Muscle of leg (tissue), 16 donors: ENCODE measurements at places on chromosomes 11 and 22. TPM values are rescaled to one million over a fixed set of nuclear protein-coding genes. Genes with fewer than 3 reads are reported as not detected.

- H3K4me1 ChIP-seq, result peaks cover 34% of the 10 kb centered on the region
- peak overlapping the region; percentile 79 for H3K4me3 ChIP-seq
- H3K36me3 ChIP-seq, result no peaks in the 10 kb centered on the region
- peak overlapping the region; percentile 95 for H3K27ac ChIP-seq
Measured at GRCh38 chr22:38180841-38181452, 683 bp downstream of the PLA2G6 start.

TIMM10 gene
- 44.1 TPM for total RNA-seq

DNA sequence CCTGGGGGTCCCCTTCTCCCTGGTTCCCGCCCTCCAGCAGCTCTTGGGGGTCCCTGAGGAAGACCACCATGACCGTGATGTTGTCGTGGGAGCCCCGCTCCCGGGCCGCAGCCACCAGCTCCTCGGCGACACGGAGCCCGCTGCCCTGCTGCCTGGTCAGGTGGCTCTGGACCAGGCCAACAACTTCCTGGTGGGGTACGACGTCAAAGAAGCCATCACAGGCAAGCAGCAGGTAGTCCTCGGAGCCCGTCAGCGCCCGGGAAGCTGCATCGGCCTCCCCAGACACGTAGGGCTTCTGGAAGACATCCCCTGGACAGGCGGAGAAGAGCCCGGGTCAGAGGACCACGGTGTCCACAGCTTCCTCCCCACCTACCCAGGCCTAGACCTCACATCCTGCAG lies 29.5 kb downstream of the PPM1F start:
- H3K4me1 ChIP-seq, result no peaks in the 10 kb centered on the region
- H3K36me3 ChIP-seq, result peaks cover 75% of the 10 kb centered on the region
- H3K27ac ChIP-seq, result no peak overlapping the region
- no peak for DNase-seq
- H3K4me3 ChIP-seq, result no peak overlapping the region

GRCh38 chr22:39266398-39267030 lies 21.7 kb upstream of the PDGFB start:
- no peak overlapping the region for H3K4me3 ChIP-seq
- H3K27me3 ChIP-seq, result no peaks in the 10 kb centered on the region
- H3K27ac ChIP-seq, result peak overlapping the region; percentile 80
- peaks cover 21% of the 10 kb centered on the region for H3K4me1 ChIP-seq
- peak; percentile 79 for DNase-seq

OR8I2 gene
- not detected for total RNA-seq

SMTNL1 gene
- total RNA-seq, result 143 TPM

- peak; percentile 68 for DNase-seq
- no peak overlapping the region for H3K27ac ChIP-seq
- H3K4me1 ChIP-seq, result peaks cover 18% of the 10 kb centered on the region
- no peak overlapping the region for H3K4me3 ChIP-seq
- no peaks in the 10 kb centered on the region for H3K36me3 ChIP-seq
Measured at GRCh38 chr22:44305888-44306287, 6.9 kb downstream of the SHISAL1 start.

TRIM6 gene
- 1.5 TPM for total RNA-seq

SEC14L6 gene
- total RNA-seq, result 0.35 TPM

GRCh38 chr11:107752949-107753822 lies 41.3 kb upstream of the SLN start:
- H3K4me3 ChIP-seq, result no peak overlapping the region
- peak; percentile 87 for DNase-seq

- H3K4me3 ChIP-seq, result no peak overlapping the region
- H3K27me3 ChIP-seq, result peaks cover 4% of the 10 kb centered on the region
- H3K4me1 ChIP-seq, result peaks cover 65% of the 10 kb centered on the region
- DNase-seq, result no peak
Measured at GRCh38 chr11:69300120-69301060, 6.4 kb downstream of the MYEOV start.

DNA sequence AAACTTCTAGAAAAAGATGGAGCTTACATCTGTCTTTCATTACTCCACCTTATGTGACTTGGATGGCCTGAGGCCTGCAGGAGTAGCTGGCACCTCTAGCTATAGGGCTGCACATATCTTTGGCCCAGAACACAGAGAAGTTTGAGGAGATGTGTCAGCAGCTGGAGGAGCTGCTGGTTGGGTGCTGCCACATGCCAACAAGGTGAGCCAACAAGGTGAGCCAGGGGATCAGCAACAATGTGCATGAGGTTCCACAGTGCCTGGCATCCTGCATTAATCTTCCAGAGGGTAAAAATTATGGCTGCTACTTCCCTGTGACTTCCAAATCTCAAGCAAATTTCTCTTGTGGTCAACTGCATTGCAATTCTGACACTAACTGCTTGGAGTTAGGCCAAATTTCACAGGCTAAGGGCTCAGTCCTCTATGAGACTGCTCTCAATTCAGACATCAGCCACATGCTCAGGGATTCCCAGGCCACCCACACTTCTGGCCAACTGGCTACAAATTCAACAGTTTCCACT lies 16.0 kb downstream of the RBM7 start:
- H3K27me3 ChIP-seq, result no peaks in the 10 kb centered on the region
- no peak overlapping the region for H3K27ac ChIP-seq
- DNase-seq, result peak; percentile 53
- no peaks in the 10 kb centered on the region for H3K4me1 ChIP-seq
- H3K36me3 ChIP-seq, result peaks cover 5% of the 10 kb centered on the region

GRCh38 chr11:33377412-33378370 lies 120.5 kb downstream of the HIPK3 start:
- H3K4me1 ChIP-seq, result peaks cover 10% of the 10 kb centered on the region
- no peak overlapping the region for H3K27ac ChIP-seq
- H3K36me3 ChIP-seq, result no peaks in the 10 kb centered on the region
- no peak for DNase-seq
- H3K4me3 ChIP-seq, result no peak overlapping the region

DNA sequence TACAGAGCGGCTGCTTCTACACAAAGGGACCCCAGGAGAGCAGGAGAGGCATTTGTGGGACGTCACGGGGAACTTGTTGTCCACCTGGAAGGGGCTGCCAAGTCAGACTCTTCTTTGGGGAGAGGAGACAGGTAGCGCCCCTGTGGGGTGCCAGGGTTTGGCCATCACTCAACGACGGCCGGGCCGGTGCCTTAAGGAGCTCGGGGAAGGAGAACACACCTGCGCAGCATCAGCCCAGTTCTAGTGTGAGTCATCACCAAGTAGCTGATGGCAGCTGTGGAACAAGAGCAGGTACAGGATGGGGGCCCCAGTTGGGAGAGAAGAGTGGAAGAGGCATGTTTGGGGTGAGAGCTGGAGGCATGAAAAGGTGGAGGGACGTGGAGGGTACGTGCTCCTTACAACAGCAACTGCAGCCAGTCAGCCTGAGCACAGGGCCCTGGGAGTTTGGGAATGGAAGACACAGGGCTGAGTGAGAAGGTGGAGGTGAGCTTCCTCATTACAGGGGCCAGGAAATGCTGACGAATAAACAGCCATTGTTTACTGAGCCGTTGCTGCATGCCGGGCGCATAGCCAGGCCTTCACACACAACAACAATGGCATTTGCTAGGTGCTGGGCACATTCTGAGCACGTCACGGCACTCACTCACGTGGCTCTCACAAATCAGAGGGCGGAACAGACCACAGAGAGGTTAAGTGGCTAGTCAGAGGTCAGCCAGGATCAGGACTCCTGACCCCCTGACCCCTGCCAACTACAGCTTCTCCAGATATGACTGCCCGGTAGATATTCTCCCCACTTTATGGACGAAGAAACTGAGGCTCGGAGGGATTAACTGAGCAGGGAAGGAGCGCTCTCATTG lies 29.1 kb upstream of the TP53I11 start:
- DNase-seq, result peak; percentile 48
- H3K27ac ChIP-seq, result peak overlapping the region; percentile 77
- H3K4me1 ChIP-seq, result peaks cover 22% of the 10 kb centered on the region
- H3K27me3 ChIP-seq, result no peaks in the 10 kb centered on the region
- H3K4me3 ChIP-seq, result no peak overlapping the region

HTR3B gene
- total RNA-seq, result not detected

- no peaks in the 10 kb centered on the region for H3K27me3 ChIP-seq
- H3K4me3 ChIP-seq, result no peak overlapping the region
- H3K36me3 ChIP-seq, result peaks cover 33% of the 10 kb centered on the region
- no peak for DNase-seq
Measured at GRCh38 chr22:29570912-29571549, 9.9 kb downstream of the NIPSNAP1 start.

GRCh38 chr22:19086417-19086816 lies 35.8 kb downstream of the DGCR2 start:
- no peaks in the 10 kb centered on the region for H3K27me3 ChIP-seq
- no peak overlapping the region for H3K4me3 ChIP-seq
- no peak for DNase-seq
- H3K36me3 ChIP-seq, result peaks cover 24% of the 10 kb centered on the region

DNA sequence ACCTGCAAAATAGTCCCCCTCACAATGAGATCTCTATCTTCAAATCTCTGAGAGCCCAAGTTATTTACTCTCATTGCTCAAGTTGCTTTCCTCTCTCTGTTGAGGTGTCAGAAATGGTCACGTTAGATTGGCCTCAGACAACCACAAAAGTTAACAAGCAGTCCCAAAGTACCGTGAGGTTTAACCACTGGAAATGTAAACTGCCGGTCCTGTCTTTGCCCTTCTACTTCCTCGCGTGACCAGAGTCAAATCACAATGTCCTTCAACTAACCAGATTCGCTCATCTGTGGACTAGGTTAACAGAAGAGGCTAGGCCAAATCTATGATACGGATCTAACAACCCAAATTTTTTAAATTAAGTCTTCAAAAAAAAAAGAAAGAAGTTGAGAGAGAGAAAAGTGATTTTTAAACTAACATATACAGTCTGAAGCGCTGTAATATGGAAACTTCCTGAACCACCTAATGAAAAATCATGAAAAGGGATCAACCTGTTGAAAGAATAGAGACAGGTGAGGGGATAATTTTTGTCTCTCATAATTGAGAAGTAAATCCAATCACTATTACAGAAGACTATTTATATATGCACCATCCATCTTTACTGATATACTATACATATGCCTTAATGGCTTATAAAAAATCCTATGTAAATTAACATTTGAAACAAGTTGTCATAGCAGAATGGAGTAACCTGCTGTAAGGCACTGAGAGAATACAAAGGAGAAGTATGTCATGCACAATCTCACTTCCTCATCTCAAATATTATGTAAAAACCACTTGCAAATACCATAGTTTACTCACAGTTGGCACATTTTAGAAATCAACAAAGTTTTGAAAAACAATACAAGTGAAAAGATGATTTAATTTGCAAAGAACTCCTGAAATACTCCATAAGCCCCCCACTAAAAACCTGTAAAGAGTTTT lies 3.3 kb upstream of the JAML start:
- peaks cover 8% of the 10 kb centered on the region for H3K27me3 ChIP-seq
- H3K27ac ChIP-seq, result no peak overlapping the region
- peak; percentile 46 for DNase-seq
- H3K36me3 ChIP-seq, result no peaks in the 10 kb centered on the region
- no peak overlapping the region for H3K4me3 ChIP-seq

DNA sequence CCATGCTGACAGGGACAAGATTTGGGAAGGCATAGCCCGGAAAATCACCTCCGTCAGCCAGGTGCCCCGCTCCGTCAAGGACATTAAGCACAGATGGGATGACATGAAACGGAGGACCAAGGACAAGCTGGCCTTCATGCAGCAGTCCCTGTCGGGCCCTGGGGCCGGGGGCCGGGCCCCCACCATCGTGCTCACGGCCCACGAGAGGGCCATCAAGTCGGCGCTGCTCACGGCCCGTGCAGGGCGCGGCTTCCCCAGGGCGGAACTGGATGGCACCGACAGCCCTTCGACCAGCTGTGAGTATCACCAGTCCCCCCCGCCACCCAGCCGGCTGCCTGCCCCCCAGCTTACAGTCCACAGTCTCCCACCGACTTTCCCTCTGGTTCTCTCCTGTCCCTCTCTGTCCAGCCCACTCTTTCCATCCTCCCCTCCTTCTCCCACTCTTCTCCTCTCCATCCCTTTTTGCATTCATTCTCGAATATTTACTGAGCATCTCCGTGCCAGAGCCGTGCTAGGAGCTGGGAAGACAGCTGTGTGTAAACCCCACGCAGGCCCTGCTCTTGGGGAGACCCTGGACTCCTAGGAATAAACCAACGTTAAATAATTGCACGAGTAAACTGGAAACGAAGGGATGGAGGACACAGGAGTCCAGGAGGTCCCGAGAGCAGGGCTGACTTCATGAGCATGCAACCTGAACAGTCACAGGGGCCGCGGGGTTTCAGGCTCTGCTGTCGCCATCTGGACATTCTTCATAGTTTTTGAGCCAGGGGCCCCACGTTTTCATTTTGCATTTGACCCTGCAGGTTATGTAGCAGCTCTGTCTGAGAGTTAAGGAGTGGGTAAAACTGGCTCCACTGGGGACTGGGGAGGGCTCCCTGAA lies 62.8 kb downstream of the PRDM11 start:
- peaks cover 52% of the 10 kb centered on the region for H3K4me1 ChIP-seq
- peak; percentile 69 for DNase-seq
- peak overlapping the region; percentile 3 for H3K4me3 ChIP-seq
- peaks cover 59% of the 10 kb centered on the region for H3K36me3 ChIP-seq

SEPTIN3 gene
- 0.89 TPM for total RNA-seq

- peak; percentile 21 for DNase-seq
- peaks cover 2% of the 10 kb centered on the region for H3K4me1 ChIP-seq
- no peak overlapping the region for H3K4me3 ChIP-seq
- H3K27me3 ChIP-seq, result no peaks in the 10 kb centered on the region
- no peak overlapping the region for H3K27ac ChIP-seq
Measured at GRCh38 chr11:41281131-41281742, 178.2 kb downstream of the LRRC4C start.

- H3K36me3 ChIP-seq, result no peaks in the 10 kb centered on the region
- H3K4me1 ChIP-seq, result no peaks in the 10 kb centered on the region
- H3K4me3 ChIP-seq, result no peak overlapping the region
Measured at GRCh38 chr11:14607713-14608112, 35.9 kb upstream of the PDE3B start.

DNA sequence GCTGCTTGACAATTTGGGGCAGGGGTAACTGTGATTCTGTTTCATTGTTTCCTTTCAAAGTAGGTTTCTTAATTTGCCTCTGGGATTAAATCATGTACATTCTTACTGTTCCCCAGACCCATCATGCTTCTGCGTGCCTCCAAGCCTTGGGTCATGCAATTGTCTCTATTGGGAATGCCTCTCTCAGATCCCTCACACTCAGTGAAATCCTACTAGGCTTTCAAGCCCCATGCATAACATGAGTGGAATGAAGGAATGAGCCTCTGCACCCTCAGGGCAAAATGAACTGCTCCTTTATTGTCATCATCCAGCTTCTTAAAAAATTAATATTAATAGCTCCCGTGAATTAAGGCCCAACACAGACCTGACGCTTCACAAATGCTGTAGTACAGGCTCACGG lies 381.7 kb downstream of the TENM4 start:
- peaks cover 2% of the 10 kb centered on the region for H3K27me3 ChIP-seq
- H3K4me1 ChIP-seq, result peaks cover 9% of the 10 kb centered on the region
- DNase-seq, result no peak
- H3K4me3 ChIP-seq, result no peak overlapping the region

TOM1 gene
- 25.6 TPM for total RNA-seq

TMEM45B gene
- 0.04 TPM for total RNA-seq

TCN2 gene
- 7.4 TPM for total RNA-seq
